HAP-1 (cell line): ENCODE measurements at places on chromosomes 6 and 20.
A peak's percentile ranks its signal among the peaks of the same experiment; 100 is the strongest.

GRCh38 chr6:84763003-84763885 is 1.2 kb downstream of the TBX18 start:
- no peak for DNase-seq

DNA sequence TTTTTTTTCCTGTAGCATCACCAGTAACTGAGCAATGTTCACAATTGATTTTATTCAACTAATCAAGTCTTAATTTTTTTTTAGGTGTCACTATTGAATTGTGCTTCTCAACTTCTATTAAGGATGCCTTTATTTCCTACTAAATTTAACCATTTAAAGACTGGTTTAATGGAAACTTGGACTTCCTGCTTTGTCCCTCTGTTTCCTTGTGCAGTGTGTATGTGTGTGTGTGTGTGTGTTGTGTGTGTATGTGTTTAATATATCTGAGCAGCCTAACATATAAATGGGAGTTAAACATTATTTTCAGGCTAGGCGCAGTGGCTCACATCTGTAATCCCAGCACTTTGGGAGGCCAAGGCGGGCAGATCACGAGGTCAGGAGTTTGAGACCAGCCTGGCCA is 1.8 kb downstream of the SERPINB6 start:
- DNase-seq: no peak

DNA sequence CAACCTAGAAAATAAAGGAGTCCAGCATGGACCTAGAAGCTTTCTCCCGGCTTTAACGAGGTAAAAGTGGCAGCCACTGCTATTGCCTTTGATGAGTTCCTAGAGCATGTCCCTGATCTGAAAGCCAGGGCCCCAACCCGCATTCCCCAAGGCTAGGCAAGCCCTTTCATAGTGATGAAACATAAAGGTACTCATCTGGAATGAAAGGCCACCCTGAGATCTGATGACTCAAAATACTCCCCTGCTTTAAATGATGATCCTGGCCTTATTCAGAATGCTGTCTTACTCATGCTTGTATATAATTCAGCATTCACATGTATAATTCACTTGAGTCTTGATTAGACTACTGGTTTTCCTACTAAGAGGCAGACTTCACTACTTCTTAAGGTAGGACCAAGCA is 21.3 kb downstream of the TTPAL start:
- no peak for DNase-seq

DNA sequence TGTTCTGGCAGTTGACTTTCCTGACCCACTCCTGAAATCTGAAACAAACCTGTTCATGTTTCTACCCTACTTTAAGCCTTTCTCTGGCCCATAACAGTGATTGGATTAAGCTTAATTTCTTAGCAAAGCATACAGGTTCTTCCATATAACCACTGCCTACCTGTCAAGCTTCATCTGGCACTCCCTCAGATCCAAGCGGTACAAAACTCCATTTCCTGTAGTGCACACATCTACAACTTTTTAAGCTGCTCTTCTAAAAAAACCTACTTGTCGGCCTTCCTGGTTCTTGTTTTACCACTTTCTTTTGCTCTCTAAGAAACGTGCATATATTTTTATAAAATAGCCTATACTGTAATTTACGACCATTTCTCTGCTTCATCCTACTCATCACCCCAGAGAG is 916 bp upstream of the PPP1R11 start:
- no peak for DNase-seq

DNA sequence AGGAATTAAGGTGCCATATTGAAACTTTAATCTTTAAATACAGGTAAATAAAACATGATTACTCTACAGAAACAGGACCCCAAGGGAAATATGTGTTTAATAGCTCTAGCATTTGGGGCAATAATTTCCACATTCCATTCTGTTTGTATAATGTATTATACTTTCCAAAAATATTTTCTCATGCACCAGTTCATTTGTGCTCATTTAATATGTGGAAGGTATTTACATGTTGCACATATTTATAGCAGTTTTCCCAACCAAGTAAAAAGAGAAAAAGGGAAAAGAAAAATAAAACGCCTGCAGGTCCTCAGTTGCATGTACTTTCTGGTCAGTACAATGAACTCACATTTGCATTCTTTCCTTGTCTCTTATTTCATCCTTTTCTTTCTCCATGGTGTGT is 129.5 kb upstream of the SULF2 start:
- no peak for DNase-seq

DNA sequence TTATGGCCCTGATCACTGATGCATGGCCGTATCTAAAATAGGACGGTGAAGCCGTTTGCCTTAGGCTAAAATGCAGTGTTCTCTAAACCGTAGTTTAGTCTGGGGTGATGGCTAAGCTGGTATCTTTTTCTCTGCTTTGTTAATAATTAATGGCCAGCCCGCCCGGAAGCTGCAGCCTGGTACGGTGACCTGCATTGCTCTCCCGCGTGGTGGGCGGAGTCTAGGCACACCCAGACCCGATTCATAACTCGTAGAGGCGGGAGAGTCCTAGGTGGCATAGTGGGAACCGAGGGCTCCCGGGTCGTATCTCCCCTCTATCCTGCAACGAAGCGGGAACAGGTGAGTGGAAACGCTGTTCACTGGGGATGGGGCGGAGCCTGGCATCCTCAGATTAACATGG is 5.5 kb downstream of the CDH4 start:
- no peak for DNase-seq

DNA sequence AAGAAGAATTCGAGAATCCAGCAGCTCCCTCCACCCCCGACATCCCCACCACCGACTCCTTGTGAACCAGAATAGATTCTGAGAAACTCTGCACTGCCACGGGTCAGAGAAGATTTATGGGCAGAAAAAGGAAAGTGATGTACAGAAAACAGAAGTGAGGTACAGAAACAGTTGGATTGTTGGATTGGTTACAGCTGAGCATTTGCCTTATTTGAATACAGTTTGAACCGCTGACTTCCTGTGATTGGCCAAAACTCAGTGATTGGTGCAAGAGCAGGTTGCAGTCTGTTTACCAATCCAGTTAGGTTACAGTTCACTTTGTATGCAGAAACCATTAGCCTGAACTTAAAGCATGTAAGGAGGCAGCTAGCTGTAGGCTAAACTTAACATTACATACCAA is 131.2 kb upstream of the HDDC2 start:
- no peak for DNase-seq

- DNase-seq: no peak
Measured at GRCh38 chr6:151617539-151617938, 123.7 kb downstream of the CCDC170 start.

GRCh38 chr6:148851683-148852556 is 105.1 kb downstream of the UST start:
- no peak for DNase-seq

GRCh38 chr6:116779573-116780164 is 14.2 kb upstream of the FAM162B start:
- DNase-seq: peak; percentile 71

GRCh38 chr6:137765059-137765458 is 102.0 kb upstream of the TNFAIP3 start:
- DNase-seq: no peak

DNA sequence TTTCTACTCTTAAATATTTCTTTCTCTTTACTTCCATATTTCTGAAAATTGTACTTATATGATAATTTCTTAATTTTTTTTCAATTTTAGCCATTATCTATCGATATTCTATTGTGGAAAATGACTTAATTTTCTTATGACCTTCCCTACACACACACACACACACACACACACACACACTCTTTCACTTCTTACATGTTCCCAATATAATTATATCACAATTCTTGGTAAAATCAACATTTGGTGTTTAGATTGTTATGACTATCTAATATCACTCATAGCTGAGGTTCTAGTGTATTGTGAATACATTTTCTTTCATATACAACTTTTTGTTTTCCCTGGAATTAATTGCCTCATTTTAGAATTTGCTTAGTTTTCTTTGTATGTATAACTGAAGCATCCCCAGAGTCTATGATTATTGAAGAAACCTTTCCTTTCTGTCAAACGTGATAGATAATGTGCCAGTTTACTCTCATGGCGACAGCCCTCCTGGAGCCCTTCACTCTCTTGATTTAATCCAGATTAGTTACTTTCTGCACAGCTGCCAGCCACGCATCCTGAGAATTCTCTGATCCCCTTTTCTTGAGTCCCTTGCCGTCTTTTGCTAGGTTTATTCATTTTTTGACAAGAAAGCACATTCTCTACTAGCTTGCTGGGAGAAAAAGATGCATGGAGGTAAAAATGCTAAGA is 63.4 kb downstream of the RNF182 start:
- no peak for DNase-seq

DNA sequence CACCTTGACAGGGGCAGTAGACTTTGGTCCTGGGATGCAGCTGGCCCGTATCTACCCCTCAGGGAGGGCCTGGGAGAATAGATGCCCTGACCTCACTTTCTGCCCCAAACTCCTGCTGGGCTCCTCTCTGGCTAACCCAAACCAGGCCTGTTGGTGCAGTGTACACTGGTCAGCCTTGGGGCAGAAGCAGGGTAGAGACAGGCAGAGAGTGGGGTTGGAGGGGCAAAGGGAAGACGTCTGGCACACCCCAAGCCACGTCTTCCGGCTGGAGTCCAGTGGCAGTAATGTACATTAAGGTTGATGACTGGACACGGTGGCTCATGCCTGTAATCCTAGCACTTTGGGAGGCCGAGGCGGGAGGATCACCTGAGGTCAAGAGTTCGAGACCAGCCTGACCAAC is 9.3 kb downstream of the DDR1 start:
- DNase-seq: no peak

DNA sequence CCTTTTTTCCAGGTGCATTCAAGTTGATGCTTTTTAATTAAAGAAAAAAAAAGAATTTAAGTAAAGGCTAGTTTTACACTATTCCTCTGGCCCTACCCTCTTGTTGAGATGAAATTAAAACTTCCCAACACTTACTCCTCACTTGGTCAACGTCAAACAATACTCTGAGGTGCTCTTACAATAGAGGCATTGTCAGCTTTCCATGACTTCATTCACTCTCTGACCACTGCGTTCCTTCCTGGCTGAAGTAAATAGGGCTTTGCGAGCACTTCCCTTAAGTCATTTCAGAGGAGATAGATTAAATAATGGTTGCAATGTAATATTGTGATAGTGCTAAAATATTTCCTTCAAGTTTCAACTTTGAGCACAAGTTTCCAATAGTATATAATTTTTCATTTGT is 229.8 kb upstream of the CEP162 start:
- DNase-seq: no peak

DNA sequence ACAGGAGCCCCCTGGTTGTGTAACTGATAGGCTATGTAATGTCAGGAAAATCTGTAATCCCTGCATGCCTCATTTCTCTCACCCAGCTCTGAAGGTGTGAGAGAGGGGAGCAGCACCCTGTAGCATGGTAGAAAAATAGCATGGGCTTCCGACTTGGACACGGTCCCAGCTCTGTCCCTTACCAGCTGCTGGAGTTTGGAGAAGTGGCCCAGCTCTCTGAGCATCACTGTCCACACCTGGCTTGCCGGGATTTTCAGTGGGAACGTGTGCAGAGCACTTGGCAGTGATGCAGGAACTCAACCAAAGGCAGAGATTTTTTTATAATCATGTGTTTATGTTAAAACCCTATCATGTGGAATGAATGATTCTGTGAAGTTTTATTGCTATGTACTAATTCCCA is 34.6 kb downstream of the STK35 start:
- DNase-seq: no peak

DNA sequence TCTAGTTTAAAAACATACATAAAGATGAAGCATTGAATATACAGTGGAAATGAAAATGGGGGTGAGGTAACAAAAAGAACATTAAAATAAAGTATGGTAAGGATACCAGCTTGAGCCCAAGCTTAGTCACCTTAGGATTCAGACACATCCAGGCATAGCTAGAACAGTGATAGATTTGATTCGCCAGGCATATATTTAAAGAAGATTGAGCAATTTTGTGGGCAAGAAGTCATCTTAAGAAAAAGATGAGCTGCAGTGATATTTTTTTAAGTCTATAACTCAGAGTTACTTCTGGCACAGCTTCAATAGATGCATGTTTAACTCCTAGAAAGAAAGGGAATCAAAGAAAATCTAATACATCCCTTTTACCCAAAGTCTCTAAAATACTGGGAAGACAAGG is 97.9 kb downstream of the BMP5 start:
- DNase-seq: no peak
